H7 (cell line): ENCODE measurements at places on chromosomes 2 and 18. TPM values are rescaled to one million over a fixed set of nuclear protein-coding genes. Genes with fewer than 3 reads are reported as not detected.

GRCh38 chr2:146489386-146489785 lies 1355.4 kb upstream of the ACVR2A start:
- DNase-seq, result no peak

- DNase-seq, result no peak
Observed at GRCh38 chr2:232026910-232027309, 65.4 kb downstream of the DIS3L2 start.

GRCh38 chr2:181121996-181122395 lies 141.6 kb downstream of the UBE2E3 start:
- DNase-seq, result no peak

- DNase-seq, result peak; percentile 49
Observed at GRCh38 chr2:173218326-173219056, 136.2 kb upstream of the CDCA7 start.

DNA sequence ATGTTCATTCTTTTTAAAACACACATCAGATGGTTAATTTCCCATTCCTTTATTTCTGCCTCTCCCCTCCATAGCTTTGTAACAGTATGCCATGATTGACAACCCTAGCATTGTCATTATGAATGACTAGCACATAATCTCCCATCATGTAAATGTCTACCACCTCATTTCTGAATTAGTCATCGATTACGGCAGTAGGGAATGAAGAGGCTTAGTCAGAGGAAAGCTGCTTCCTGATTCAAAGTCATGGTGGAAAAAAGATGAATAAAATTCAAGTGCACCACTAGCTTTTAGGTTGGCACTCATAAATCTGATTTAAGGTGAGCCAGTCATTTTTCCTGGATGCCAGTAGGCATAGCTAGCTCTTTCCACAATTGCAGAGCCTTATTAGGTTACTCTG lies 19.1 kb upstream of the ACMSD start:
- DNase-seq, result no peak

DNA sequence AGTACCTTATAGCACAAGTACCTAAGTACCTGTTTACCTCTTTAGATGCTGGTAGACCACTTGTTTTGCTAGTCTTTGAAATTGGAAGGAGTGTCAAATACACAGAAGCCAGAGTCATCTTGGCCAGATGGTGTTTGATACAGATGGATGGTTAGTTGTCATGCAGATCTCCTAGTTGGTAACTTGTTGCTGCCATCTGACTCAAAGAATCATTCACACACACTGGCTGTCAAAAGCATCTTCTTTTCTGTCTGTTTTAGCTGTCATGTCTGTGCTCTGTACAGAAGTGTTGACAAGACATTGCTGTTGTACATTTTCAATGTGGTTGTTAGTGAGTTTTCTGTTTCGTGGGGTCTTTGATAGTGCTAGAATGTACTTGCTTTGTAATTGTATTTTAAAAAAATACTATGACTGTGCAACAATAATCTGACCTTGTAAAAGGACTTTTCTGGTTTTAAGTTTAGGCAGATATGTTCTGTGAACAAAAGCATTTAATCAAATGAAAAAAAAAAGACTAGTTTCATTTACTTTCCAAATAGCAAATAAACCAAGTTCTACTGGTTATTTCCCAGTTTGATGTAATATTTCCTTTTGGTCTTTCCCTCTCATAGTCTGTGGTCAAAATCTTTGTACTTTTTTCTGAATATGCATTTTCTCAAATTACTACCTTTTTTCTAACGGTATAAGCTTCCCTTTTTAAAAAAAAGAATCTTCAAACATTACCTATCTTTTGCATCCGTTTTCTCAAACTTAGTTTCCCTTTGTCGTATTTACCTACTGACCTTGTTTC lies 39.9 kb downstream of the TANK start:
- DNase-seq, result no peak

- no peak for DNase-seq
Observed at GRCh38 chr18:70359071-70359470, 70.2 kb downstream of the SOCS6 start.

DNA sequence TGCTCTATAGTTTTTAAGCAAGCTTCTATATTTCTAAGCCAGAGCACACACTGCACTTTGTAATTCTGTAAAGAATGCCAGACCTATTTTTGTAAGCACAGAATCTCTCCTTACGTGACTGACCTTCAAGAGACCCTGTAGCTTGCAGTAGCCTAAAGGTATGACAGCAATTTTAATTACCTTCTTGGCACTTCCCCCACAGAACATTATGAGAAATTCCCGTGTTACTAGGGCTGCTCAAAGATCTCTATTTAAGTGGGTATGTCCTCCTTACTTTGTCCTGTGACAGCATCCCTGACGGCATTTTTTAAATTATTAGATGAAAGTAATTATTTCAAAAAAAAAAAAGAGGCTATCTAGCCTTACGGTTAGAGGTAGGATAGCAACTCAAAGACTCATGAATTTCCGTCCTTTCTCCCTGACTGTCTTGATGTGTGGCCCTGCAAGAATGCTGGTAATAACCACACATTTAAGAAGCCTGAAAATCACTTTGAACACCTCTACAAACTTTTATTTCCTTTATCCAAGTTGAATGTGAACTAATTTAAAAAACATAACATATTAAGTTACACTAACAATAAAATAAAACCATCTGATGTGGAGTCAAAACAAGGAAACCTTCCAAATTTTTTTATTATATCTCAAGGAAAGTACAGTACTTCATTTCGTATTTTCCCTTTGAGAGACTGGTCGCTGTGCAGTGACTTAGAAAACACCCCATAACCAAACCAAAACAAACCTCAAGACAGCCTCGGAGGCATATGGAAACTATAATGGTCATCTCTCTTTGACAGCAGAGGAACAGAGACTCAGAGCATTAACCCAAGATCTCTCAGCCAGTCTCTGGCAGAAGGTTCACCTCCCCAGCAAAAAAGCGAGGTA lies 54.9 kb downstream of the THUMPD2 start:
- DNase-seq, result no peak

GRCh38 chr2:183542606-183543005 lies 418.4 kb downstream of the NUP35 start:
- no peak for DNase-seq

GRCh38 chr18:2112435-2113045 lies 458.8 kb downstream of the METTL4 start:
- no peak for DNase-seq

DNA sequence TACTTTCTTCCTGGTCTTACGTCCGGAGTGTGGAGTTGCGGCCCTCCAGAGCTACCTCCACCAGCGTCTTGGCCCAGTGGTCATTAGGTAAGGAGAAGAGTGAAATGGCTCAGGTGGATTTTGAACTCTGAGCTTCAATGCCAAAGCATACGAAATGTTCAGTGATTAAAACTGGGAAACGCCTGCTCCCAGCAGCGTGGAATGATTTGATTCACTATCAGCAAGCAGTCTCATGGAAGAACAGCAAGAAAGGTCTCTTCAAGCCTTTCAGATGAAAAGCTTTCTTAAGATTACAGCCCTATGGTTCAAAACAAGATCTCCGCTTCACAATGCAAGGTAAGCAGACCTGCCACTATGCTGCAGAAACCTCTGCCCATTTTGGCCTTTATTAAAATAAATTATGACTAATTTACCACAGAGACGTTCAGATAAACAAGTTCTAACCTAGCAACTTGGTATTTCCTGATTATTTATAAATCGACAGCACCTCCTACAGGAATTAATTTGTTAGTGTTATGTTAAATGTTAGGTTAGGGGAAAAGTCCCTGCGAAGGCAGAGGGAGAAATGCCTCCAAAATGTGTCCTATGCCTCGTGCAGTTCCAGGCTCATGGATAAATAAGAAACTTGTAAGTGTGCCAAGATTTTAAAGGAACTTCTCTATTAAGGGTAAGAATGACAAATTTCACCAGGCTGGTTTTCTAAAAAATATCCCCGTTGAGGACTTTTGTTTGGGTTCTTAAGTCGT lies 10.1 kb downstream of the SP9 start:
- peak; percentile 51 for DNase-seq

- DNase-seq, result peak; percentile 50
Observed at GRCh38 chr2:181891966-181892798, 652 bp downstream of the ITPRID2 start.

DNA sequence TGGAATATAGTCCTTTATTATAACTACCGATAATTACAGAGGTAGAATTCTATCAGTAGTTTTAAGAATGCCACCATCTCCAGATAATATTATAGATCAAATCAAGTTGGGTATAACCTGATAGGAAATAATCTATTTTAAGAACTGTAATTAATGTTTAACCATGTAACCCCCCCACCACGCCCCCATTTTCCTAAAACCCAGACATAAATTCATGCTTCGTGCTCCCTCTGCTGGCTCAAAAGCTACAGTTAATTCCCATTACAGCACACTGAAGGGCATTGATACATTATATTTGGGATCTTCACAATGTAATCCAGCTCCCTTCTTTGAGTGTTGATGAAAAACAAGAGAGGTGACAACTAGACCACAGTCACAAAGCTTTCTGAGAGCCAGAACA lies 228.0 kb upstream of the SMAD7 start:
- DNase-seq, result peak; percentile 10

DNA sequence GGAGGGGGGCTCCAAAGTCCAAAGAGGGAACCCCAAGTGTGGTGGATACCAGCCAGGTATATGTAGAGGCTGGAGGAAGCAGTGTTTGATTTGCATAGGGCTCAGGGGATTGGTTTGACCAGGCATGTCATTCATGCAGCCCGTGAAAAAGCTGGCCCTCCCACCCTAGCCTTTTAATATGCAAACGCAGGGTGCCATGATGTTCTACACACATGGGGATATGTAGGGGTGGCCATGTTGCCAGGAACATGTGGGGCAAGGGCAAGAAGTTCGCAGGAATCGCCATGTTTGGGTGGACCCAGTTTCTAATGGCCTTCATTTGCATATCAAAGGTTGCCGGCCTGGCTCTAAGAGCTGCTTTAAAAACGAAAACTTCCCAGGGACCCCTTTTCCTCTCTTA lies 33.6 kb downstream of the B3GNT7 start:
- DNase-seq, result no peak

DNA sequence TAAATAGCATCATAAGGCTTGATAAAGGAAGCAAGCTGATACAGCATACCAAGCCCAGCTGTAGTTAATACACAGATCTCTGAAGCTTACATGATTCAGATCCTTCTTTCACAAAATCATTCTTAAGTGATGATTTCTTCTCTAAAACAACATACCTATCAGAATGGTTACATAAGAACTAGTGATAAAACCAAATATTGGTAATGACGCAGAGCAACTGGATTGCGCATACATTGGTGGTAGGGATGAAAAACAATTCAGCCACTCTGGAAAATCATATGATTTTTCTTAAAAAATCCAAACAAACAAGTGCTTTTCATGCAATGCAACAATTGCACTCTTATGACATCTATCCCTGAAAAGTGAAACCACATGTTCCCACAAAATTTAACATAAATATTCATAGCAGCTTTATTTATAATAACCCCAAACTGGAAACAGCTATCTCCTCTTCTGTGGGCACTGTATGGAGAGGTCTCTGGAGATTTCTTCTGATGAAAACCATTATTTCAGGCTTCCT lies 153.6 kb upstream of the DSEL start:
- no peak for DNase-seq

The SPP2 gene
- total RNA-seq, result not detected in 2 replicates

The TDRD15 gene
- total RNA-seq, result not detected in 2 replicates

The CSRNP3 gene
- total RNA-seq, result 3.0 and 4.3 TPM in 2 replicates

The GALNT5 gene
- total RNA-seq, result 0.07 and 0.18 TPM in 2 replicates

The GRB14 gene
- 3.9 and 6.0 TPM in 2 replicates for total RNA-seq

The CMPK2 gene
- total RNA-seq, result 0.48 and 0.69 TPM in 2 replicates

The SERPINB4 gene
- total RNA-seq, result not detected in 2 replicates

The SCN1A gene
- 0.07 and 0.10 TPM in 2 replicates for total RNA-seq

The TPRKB gene
- total RNA-seq, result 35.1 and 43.2 TPM in 2 replicates

The PDCD1 gene
- total RNA-seq, result 1.0 and 2.8 TPM in 2 replicates

The TM4SF20 gene
- total RNA-seq, result not detected in 2 replicates
